Stimulated activated naive CD4-positive, alpha-beta T cell treated with Interleukin-2 at 50 U/mL for 16 hours (primary cell): ENCODE measurements at places on chromosomes 12 and 14.

GRCh38 chr12:93176165-93176564 lies 201.6 kb upstream of the NUDT4 start:
- DNase-seq = no peak

DNA sequence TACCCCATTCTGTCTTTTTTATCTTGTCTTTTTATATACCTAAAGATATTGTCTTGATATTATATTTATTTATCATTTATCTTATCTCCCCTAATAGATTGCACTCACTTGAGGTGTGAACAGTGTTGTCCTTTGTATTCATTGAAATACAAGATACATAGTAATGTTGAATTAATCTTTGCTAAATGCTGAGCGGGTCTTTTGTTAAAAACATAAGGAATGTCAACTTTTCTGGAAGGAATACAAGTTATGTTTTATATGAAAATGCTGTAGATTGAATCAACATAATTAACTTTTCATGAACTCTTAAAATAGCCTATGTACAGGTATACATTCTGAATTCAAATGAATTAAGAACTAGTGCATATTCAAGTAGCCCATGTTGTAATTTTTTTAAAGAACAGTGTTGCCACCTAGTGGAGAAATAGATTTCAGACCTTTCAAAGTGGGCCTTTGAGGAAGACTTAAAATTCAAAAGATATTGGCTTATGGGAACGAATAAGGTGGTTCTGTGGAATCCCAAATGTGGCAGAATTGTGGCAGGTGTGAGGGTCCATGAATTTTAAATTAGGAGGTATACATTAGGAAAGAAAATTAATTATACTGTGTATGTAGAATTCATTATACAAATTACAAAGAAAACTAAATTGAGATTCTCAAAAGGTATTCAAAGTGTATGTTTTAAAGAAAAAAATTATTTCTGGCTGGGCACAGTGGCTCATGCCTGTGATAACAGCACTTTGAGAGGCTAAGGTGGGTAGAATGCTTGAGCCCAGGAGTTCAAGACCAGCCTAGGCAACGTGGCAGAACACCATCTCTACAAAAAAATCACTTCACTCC lies 19.1 kb downstream of the BBOF1 start:
- no peak for DNase-seq

- no peak for DNase-seq
These were observed 3.4 kb downstream of the ARID2 start for GRCh38 chr12:45732936-45733335.

DNA sequence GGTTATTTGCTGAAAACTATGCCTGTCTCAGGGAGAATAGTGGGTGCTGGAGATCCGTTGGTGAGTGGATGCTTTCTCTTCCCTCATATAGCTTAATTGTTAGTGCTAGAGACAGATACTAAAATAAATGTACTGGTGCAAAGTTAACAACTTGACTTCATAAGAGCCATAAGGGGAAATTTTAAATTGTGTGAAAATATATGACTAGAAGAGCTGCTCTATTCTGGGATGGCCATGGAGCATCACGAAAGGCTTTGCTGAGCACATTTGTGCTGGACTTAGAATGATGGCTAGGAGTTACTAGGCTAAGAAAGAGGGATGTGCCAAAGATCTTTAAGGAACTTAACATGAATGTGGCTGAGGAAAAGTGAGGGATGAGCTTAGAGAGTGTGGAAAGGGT lies 668.8 kb downstream of the NRXN3 start:
- DNase-seq = no peak

DNA sequence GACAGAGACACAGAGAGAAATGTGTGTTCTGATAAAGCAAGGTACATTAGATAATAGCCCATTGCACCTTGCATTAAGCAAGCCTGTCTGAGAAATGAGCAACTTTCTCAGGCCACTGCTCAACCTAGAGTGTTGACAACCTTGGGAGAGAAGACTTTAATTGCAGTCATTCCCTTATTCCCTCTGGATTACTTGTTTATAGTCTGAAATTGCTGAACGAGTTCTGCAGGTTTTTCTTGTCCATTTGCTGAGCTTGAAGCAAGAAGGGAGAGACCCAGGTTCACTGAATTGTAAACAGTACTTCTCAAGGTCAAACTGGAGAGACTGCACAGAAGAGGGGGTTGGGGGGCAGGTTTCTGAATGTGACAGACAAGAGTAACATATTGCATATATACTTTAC lies 159.4 kb upstream of the PLEKHG7 start:
- DNase-seq = no peak

- DNase-seq = no peak
These were observed 65.1 kb upstream of the GPATCH2L start for GRCh38 chr14:76086636-76087035.

GRCh38 chr14:25090716-25091454 lies 40.9 kb upstream of the STXBP6 start:
- no peak for DNase-seq

- no peak for DNase-seq
These were observed 43.5 kb downstream of the MIPOL1 start for GRCh38 chr14:37241198-37241597.

DNA sequence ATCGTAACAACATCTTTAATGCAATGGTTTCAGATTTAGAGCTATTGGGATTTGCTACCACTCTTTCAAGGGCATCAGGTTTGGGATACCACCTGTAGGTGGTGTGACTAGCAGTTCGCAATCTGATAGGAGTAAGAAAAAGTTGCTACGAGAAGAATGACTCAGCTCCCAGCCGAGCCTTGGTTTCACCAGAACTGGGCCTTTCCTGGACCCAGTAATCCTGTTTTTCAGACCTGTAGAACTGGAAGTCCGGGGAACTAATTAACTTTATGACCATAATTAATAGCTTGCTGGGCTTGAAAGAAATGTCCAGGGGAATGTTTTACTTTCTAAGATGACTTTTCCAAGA lies 770 bp downstream of the ABHD4 start:
- peak; percentile 28 for DNase-seq

DNA sequence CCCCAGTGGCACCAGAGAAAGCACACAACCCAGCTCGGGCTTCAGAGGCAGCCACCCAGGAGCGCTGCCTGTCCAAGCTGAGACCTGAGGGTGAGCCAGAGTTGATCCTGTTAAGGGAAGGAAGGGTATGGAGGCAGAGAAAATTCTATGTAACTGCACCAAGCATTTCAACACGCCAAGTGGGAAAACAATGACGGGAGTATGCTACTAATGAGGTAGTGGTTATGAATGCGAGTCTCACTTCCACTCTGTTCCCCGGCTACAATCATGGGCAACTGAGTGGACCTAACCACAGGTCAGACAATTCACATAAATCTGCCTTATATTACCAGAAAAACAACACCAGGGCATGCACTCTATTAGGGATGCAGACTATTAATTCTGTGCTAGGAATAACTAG lies 9.9 kb downstream of the ATG14 start:
- no peak for DNase-seq

DNA sequence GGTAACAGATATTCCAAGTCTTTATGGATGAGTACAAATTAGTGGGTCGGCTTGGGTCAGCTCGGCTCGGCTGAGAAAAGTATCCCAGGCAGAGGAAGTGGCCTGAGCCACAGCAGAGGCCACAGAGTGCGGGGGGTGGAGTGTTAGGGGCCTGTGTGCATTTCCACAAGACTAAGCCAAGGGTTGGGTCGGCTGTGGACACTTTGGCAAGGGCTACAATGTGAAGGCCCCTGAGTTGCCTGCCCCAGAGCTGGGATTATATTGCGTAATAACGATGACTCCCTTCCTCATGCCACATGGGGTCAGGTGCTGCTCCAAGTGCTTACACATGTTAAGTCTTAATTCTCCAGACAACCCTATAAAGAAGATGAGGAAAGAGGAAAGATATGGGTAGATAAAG lies 11.4 kb downstream of the EVL start:
- DNase-seq = no peak

- no peak for DNase-seq
These were observed 119.8 kb downstream of the TMEM121 start for GRCh38 chr14:105646175-105646574.
